Activated CD4-positive, alpha-beta T cell treated with anti-CD3 and anti-CD28 coated beads, Interleukin-2, amount 10 ng/mL, durations not matched to agents 7 days and 5 days (primary cell): ENCODE measurements at places on chromosomes 16 and 17. TPM values are rescaled to one million over a fixed set of nuclear protein-coding genes. Genes with fewer than 3 reads are reported as not detected.

- no peak for DNase-seq
These were observed 41.7 kb upstream of the CREBBP start for GRCh38 chr16:3922241-3922640.

GRCh38 chr17:78956254-78956653, 23.5 kb downstream of the LGALS3BP start:
- no peak for DNase-seq

Gene DCAF7
- total RNA-seq = 139 TPM

Gene CORO6
- total RNA-seq = 2.4 TPM

Gene VAT1L
- not detected for total RNA-seq

Gene EME1
- total RNA-seq = 19.9 TPM

GRCh38 chr16:56743840-56744239, 13.9 kb downstream of the NUP93 start:
- DNase-seq = no peak

Gene WNT9B
- not detected for total RNA-seq

Gene HS3ST2
- not detected for total RNA-seq

DNA sequence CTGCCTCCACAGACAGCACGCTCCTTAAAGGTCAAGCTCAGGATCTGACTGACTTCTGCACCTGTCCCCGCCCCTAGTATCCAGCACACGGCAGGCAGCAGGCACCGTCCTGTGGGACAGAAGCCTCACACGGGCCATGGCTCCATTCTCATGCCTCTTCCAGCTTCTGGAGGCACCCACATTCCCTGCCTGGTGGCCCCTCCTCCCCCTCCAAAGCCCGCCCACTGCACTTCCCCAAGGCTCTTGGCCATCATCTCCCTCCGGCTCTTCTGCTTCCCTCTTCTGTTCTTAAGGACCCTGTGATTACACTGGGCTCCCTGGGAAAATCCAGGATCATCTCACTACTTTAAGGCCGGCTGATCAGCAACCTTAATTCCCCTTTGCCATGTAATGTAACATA, 3.5 kb downstream of the CANT1 start:
- no peak for DNase-seq

GRCh38 chr16:10497132-10498101, 83.0 kb downstream of the EMP2 start:
- peak; percentile 37 for DNase-seq

DNA sequence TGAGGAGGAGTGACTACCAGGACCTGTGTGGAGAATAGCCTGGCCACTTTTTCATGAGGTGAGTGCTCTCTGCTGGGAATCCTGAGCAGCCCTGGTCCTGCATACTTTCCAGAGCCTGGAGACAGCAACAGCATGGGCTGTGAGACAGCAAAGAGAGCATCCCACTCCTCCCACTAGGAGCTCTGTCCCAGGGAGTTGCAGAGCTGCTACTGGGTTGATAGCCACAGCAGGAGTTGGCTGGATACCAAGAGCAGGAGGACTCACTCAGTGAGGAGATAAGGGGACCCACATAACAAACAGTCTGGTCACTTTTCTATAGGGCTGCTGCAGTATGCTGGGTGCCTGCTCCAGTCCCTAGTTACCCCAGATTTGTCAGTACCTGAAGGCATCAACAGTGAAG, 439.3 kb upstream of the CDH8 start:
- no peak for DNase-seq
